Fibroblast of skin of scalp (primary cell): ENCODE measurements at places on chromosomes 2 and 18.

GRCh38 chr2:29317077-29317517, 201.9 kb downstream of the CLIP4 start:
- peak; percentile 47 for DNase-seq

DNA sequence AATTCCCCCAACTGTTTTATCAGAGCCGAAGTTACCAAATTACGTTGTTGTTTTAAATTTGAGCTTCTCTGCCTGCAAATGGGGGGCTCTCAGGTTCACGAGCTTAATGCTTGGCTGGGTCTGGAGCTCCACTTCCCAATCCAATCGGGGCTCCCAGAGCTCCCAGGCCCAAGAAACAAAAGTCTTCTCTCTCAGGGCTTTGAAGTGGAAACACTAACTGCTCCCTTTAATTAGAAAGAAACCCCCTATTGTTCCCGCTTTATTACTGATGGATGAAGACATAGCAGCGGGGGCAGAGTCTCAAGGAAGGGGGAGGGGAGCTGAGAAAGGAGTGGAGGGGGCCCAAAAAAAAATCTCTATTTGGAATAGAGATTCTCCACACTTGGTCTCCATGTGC, 15.6 kb upstream of the PKDCC start:
- no peak for DNase-seq

DNA sequence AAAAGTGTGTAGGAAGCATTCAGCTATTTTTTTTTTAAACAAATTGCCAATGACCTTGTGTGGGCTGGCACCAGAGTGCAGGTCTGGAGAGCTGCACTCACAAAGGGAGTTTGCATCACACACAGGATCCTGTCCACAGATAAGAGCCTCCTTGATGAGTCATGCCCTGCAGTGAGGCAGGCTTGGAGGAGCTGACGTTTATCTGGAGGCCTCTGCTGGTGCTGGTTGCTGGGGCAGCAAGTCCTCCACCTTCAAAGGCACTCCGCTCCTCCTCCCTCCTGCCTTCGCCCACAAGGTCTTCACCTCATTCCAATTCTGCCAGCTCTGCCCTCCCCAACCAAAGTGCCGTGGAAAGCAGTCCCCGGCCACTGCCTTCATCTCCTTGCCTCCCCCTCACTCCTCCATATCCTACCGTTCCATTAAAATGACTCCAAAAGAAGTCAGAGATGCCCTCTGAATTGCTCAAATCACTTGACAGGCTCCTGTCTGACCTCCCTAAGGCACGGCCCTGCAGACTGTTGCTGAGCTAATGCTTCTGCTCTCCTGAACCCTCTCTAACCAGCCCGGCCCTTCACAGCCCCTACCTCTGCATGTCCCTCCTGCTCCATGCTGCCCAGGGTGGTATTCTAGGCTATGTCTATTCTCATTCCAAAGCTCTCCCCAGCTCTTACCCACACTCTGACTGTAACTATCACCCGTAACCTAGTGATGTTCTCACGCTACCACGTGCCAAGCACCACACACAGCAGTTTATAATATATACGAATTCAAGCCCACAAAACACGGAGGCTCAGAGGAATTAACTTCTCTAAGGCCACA, 30.9 kb downstream of the LONRF2 start:
- DNase-seq = peak; percentile 83

- peak; percentile 13 for DNase-seq
Measured at GRCh38 chr2:854460-854859, 96.2 kb upstream of the SNTG2 start.
